ENCODE measurements at places on chromosomes 2 and 18. TPM values are rescaled to one million over a fixed set of nuclear protein-coding genes. Genes with fewer than 3 reads are reported as not detected.

HOXD3 gene
- not detected for polyA plus RNA-seq

DNA sequence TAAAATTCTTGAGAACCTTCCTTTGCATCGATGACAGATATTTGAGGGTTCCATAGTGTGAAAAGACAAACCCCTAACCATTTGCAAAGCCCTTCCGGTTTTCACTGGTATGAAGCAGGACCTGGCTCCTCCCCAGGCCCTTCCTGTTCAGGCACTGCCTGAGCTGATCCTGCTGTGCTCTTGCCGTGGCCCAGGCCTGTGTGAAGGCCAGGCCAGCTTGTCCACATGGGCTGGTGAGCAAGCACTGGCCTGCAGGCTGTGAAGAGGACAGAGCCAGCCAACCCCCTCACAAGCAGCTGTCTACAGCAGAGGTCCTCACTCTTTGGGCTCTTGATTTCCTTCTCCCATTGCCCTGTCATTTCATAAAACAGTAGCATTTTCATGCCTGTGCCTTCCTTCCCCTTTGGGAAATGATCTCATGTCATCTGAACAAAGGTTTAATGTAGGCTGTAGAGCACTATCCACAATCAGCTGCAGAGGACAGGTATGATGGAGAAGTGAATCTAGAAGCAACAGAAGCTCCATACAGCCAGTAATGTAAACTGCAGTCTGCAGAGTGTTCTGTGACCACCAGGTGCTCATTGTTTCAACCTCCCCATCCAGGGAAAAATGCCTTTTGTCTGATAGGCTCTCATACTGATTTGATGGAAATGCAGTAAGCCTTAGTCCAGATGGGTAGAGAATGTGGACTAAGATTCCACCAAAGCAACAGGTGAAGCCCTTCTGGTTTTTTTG lies 19.8 kb downstream of the MPHOSPH10 start:
- no peak for DNase-seq

- DNase-seq = no peak
Measured at GRCh38 chr18:58871514-58872420, 7.1 kb downstream of the ZNF532 start.

POTEC gene
- polyA plus RNA-seq = not detected

TRAK2 gene
- 38.4 TPM for polyA plus RNA-seq

- DNase-seq = no peak
Measured at GRCh38 chr2:47617523-47618271, 165.2 kb upstream of the MSH6 start.

GRCh38 chr2:147542351-147542750 lies 302.5 kb upstream of the ACVR2A start:
- no peak for DNase-seq

GRCh38 chr2:74575320-74575719 lies 20.8 kb downstream of the DOK1 start:
- DNase-seq = no peak

ZC3H6 gene
- 1.5 TPM for polyA plus RNA-seq

DNA sequence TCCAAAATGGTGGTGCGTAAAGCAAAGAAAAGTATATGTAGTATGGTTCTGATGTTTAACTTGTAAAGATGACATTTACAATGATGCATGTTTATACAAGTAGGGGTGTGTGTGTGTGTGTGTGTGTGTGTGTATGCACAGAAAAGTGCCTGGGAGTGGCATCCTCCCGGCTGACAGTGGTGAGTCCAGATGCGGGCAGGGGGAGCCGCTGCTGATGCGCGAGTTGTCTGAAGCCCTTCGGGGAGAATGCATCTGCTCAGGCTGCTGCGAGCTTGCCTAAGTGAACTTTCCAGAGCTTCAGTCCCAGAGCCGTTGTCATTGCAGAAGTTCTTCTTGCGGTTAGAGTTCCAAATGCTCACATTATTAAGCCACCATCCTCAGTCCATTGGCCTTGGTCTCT lies 429.7 kb upstream of the HS6ST1 start:
- DNase-seq = no peak

DNA sequence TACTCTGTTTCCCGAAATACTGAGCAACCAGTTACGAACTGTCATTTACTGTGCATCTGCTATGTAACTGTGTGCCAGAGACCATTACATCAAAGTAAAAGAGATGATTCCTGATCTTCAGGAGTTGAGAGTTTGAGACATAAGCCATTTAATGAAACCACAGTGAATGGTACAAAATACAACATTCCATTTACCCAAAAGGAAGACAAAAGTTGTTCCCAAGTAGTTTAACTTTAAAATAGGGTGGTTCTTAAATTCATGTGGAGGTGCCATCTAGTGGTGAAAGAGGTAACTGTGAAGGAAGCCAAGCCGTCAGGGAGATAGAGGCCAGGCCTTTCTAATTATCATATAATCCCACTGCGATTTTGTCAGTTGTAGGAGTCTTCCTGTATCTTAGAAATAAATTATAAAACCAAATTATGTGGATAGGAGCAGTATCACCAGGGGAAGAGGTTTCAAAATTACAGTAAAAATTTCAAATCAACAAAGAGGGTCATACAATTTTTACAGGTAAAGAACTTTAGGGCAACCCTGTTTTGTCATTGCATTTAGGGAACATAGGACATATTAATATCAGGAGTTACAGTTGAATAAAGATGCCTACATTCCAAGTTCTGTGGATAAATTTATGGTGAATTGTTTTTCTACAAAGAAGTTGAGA lies 67.7 kb downstream of the EPAS1 start:
- peak; percentile 20 for DNase-seq

- no peak for DNase-seq
Measured at GRCh38 chr2:165193178-165193777, 10.6 kb downstream of the SCN3A start.

GRCh38 chr2:158685646-158686045 lies 109.5 kb upstream of the DAPL1 start:
- no peak for DNase-seq

DNA sequence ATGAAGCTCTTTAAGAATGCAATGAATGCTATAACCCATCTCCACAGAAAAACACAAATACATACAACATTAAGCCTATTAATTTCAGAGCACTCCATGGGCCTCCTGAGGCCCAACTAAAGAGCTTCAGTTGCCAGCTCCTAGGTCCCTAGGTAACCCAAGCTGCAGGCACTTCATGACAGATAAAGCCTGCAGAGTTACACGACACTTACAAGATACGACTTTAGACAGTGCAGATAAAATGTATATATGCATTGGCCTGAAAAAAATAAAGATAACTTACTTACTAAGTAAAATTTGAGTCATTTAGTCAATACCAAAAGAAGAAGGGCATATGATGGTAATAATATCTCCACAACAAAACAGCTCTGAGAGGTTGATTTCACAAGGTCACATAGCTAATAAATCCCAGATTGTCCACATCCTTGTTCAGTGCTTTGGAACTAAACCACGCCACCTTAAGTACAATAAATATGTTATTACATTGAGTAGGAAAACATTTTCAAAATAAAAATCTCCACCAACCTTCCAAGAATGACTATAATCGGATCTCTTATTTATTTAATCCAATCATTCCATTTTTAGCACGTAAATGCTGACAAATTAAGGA lies 3.4 kb downstream of the MAP4K3 start:
- no peak for DNase-seq

HOXD4 gene
- not detected for polyA plus RNA-seq

- DNase-seq = no peak
Measured at GRCh38 chr2:23065936-23066335, 319.0 kb upstream of the KLHL29 start.

LIMS4 gene
- 2.3 TPM for polyA plus RNA-seq

DNA sequence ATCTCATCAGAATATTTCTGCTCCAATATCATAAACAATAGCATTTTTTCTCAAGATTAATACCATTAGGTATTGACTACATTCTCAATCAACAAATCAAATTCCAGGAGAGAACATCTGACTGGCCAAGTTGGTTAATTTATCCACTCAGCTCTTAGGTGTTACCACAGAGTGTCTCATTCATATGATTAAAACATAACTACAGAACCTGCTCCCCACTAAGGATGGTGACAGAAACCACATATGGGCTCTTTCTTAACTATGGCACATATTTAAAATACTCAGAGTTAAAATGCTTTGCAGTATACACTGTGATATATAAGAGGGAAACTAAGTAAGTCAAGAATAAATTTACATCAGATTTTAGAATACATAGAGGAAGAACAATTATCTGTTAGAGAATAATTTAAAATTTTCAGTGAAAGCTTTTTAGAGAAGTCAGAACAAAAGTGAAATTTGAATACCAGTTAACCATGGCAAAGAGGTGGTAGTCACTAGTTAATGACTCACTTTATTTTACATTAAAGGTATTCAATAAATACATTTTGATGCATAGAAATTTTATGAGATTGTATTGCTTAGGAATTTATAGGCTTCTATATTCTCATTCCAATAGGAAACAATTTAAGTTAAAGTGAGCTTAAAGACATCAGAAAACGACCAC lies 1120.8 kb upstream of the TMEFF2 start:
- no peak for DNase-seq

GRCh38 chr2:170227507-170227947 lies 49.6 kb downstream of the MYO3B start:
- DNase-seq = no peak

DNA sequence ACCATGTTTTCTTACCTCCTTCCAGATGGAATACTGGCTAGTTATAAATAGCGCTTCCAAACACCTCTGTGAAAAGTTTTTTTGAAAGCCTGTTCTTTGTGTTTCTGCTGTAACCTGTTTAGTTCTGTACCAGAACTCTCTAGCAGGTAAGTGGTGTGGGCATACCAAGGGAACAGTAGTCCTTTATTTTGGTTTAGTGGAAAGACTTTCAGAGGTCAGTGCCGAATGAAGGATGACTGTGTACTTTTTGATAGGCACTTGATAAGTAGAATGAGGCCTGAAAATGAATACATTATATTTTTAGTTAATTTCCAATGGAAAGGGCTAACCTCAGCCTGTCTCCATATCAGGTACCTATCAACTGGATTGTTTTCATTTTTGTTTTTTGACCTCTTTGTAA lies 27.6 kb upstream of the ASB1 start:
- no peak for DNase-seq

IL1RL2 gene
- 0.72 TPM for polyA plus RNA-seq

GRCh38 chr2:71853858-71854257 lies 293.8 kb downstream of the CYP26B1 start:
- DNase-seq = no peak

All from AG04450 (cell line).